Caco-2 (cell line): ENCODE measurements at places on chromosomes 1 and 21. TPM values are rescaled to one million over a fixed set of nuclear protein-coding genes. Genes with fewer than 3 reads are reported as not detected.
A peak's percentile ranks its signal among the peaks of the same experiment; 100 is the strongest.

The RIMKLA gene
- 10.6 and 12.4 TPM in 2 replicates for total RNA-seq

- H3K27ac ChIP-seq = no peak overlapping the region
- H3K4me1 ChIP-seq = peaks cover 14% of the 10 kb centered on the region; the same call in 1 of the 2 replicates
- no peaks in the 10 kb centered on the region for H3K27me3 ChIP-seq
- no peak overlapping the region for H3K4me3 ChIP-seq
- H3K36me3 ChIP-seq = no peaks in the 10 kb centered on the region; the same call in 1 of the 2 replicates
Measured at GRCh38 chr1:36390411-36390810, 4.7 kb upstream of the STK40 start.

- no peaks in the 10 kb centered on the region for H3K4me1 ChIP-seq
- H3K27me3 ChIP-seq = no peaks in the 10 kb centered on the region
- no peaks in the 10 kb centered on the region for H3K36me3 ChIP-seq
- DNase-seq = peak; percentile 77
Measured at GRCh38 chr21:36419996-36420395, 34.8 kb downstream of the CHAF1B start.

DNA sequence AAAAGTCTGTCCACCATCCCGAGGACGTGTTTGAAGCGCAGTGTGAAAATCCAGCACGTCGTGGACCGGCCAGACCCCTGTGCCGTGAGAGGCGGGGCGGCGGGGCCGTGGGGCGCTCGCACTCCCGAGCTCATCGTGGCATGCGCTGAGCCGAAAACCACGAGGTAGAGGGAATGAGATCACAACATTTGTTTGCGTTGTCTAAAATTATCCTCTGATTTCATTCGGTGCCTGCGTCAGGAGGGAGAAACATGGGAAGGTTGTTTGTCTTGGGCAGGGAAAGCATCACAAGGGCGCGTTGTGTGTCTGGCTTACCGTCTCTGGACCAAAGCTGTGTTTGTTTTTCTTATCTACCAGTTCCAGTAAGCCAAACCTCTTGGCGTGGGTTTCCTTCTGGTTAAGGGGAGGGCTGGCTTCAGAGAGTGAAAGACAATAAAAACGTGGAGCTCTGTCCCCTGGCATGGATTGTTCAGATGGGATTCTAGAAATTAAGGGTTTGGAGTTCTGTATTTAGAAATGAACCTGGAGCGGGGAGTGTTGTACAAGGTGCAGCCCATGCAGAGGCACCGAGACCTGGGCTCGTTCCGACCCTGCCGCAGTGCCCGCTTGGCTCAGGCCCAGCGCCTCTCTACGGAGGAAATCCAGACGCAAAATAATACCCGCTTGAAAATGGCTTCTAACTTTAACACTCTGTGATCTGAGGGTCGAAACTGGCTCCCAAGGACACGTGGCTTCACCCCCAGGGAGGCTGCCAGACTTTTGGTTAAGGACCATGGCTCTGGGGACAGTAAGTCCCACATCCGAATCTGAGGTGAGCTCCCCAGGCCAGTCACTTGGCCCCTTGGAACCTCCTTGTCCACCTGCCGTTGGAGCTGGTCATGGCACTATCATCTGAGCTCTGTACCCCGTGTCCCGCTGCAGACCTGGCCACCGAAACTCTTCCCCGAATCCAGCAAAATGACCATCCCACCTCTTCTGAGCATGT is 68.7 kb upstream of the FAM3B start:
- H3K4me3 ChIP-seq = no peak overlapping the region
- H3K36me3 ChIP-seq = no peaks in the 10 kb centered on the region
- no peak overlapping the region for H3K27ac ChIP-seq
- DNase-seq = no peak
- no peaks in the 10 kb centered on the region for H3K4me1 ChIP-seq
